ENCODE measurements at places on chromosomes 4 and X. TPM values are rescaled to one million over a fixed set of nuclear protein-coding genes. Genes with fewer than 3 reads are reported as not detected.

WDFY3 gene
- total RNA-seq, result 90.7 TPM

TCEAL3 gene
- 15.1 TPM for total RNA-seq

SEC31A gene
- total RNA-seq, result 229 TPM

SLITRK4 gene
- total RNA-seq, result 0.39 TPM

GAGE12H gene
- total RNA-seq, result not detected

AMTN gene
- not detected for total RNA-seq

PAK3 gene
- 8.5 TPM for total RNA-seq

SUPT20HL2 gene
- total RNA-seq, result not detected

ERAS gene
- total RNA-seq, result 0.25 TPM

CYTL1 gene
- total RNA-seq, result not detected

LRCH2 gene
- 0.44 TPM for total RNA-seq

ZRSR2 gene
- total RNA-seq, result 17.0 TPM

TMEM192 gene
- total RNA-seq, result 26.6 TPM

DNA sequence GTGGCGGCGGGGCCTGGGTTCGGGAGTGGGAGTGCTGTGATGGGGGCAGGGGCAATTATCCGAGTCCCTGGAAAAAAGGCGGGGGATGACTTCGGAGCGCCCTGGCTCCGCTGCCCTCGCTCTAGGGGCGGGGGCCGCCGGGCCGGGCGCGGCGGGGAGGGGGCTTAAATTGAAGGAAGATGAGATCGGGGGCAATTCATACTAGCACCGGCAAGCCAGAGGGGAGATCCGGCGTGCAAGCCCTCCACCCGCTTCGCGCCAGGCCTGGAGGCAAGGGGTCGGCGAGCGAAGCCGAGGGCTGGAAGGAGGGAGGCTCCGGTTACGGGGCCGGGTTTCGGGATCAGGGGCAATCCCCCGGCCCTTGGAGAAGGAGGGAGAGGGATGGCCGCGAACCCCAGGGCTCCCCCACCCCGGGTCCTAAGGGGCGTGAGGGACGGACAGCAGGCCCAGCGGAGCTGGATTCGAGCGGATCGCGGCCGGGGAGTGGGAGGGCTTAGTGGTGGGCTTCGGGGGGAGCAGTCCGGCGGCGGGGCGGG is 1.2 kb downstream of the BCORL1 start:
- no peak overlapping the region for H3K4me3 ChIP-seq
- peaks cover 10% of the 10 kb centered on the region for H3K4me1 ChIP-seq
- DNase-seq, result no peak
- no peak overlapping the region for H3K27ac ChIP-seq

DNA sequence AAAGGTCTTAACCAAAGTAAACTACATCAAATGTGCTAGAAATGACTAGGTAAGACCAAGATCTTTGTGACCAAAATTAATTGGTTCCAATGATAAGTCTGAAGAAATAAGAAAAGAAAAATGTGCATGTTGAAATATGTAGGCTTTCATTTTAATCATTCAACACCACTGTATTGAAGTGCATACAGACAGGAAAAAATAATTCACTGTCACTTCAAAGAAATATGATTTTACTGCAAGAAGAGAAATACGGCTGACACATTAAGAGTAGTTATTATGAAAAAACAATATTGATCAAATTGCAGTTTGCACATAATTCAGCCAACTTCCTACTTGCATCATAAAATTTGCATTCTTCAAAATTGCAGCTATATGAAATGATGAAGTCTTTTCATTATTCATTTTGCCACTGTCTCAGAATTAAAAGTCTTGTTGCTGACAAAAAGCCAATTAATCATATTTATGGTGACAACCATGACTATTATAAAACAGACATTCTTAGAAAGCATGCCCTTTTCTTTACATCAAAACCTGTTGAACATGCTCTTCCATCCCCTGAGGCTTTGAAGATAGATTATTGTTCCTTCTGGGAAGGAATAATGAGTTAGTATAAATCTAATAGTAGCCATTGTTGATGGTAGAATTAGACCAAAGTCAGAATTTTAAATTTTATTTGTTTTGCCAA is 405.9 kb upstream of the MAD2L1 start:
- H3K27ac ChIP-seq, result no peak overlapping the region
- no peaks in the 10 kb centered on the region for H3K27me3 ChIP-seq
- no peaks in the 10 kb centered on the region for H3K36me3 ChIP-seq
- DNase-seq, result no peak

- peak overlapping the region; percentile 53 for H3K4me3 ChIP-seq
- H3K27me3 ChIP-seq, result no peaks in the 10 kb centered on the region
- peak; percentile 66 for DNase-seq
- peaks cover 6% of the 10 kb centered on the region for H3K4me1 ChIP-seq
- H3K27ac ChIP-seq, result peak overlapping the region; percentile 49
Observed at GRCh38 chrX:153766098-153766817, 2.2 kb downstream of the PLXNB3 start.

GRCh38 chrX:13258052-13258444 is 61.8 kb downstream of the ATXN3L start:
- peaks cover 10% of the 10 kb centered on the region for H3K27me3 ChIP-seq
- H3K4me1 ChIP-seq, result no peaks in the 10 kb centered on the region
- H3K4me3 ChIP-seq, result no peak overlapping the region
- H3K27ac ChIP-seq, result no peak overlapping the region
- DNase-seq, result no peak
- peaks cover 4% of the 10 kb centered on the region for H3K36me3 ChIP-seq

DNA sequence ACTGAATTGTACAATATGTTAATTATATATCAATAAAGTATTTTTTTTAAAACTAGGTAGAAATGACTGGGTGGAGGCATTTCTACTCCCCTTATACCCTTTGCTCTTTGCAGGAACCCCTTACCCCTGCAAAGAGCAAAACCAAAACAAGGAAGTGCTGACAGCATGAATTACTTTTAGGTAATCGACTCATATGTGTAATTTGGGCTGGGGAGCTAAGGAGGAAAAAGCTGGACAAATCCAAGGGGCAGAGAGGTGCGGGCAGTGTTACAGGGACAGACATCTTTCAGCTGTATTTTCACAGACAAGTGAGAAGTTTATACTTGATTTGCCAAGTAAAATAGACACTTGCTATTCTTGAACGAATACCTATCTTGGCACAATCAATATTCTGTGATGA is 35.5 kb downstream of the MANBA start:
- H3K27ac ChIP-seq, result no peak overlapping the region
- DNase-seq, result no peak
- no peak overlapping the region for H3K4me3 ChIP-seq
- no peaks in the 10 kb centered on the region for H3K36me3 ChIP-seq
- no peaks in the 10 kb centered on the region for H3K27me3 ChIP-seq
- H3K4me1 ChIP-seq, result peaks cover 7% of the 10 kb centered on the region

DNA sequence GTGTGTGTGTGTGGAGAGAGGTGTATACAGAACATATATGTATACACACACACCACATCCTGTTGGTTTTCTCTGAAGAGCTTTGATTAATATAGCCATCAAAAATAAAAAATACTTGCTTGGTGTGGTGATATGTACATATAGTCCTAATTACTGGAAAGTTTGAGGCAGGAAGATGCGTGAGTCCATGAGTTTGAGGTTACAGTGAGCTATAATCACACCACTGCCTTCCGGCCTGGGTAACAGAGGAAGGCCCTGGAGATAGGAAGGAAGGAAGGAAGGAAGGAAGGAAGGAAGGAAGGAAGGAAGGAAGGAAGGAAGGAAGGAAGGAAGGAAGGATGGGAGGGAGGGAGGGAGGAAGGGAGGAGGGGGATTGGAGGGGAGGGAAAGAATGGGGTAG is 360.4 kb upstream of the CPEB2 start:
- H3K4me3 ChIP-seq, result no peak overlapping the region
- H3K27ac ChIP-seq, result peak overlapping the region; percentile 8
- DNase-seq, result no peak
- no peaks in the 10 kb centered on the region for H3K36me3 ChIP-seq
- H3K27me3 ChIP-seq, result no peaks in the 10 kb centered on the region

- H3K4me3 ChIP-seq, result no peak overlapping the region
- H3K27me3 ChIP-seq, result no peaks in the 10 kb centered on the region
- H3K36me3 ChIP-seq, result peaks cover 6% of the 10 kb centered on the region
- H3K4me1 ChIP-seq, result no peaks in the 10 kb centered on the region
Observed at GRCh38 chr4:5906191-5906590, 13.3 kb upstream of the CRMP1 start.

GRCh38 chr4:143273160-143273917 is 63.3 kb upstream of the GAB1 start:
- H3K36me3 ChIP-seq, result no peaks in the 10 kb centered on the region
- DNase-seq, result no peak
- H3K4me1 ChIP-seq, result no peaks in the 10 kb centered on the region
- H3K27ac ChIP-seq, result no peak overlapping the region
- no peaks in the 10 kb centered on the region for H3K27me3 ChIP-seq

GRCh38 chrX:153727123-153727931 is 2.7 kb downstream of the ABCD1 start:
- DNase-seq, result peak; percentile 81
- peak overlapping the region; percentile 81 for H3K27ac ChIP-seq
- H3K4me3 ChIP-seq, result peak overlapping the region; percentile 69
- H3K4me1 ChIP-seq, result peaks cover 30% of the 10 kb centered on the region
- H3K27me3 ChIP-seq, result no peaks in the 10 kb centered on the region
- peaks cover 18% of the 10 kb centered on the region for H3K36me3 ChIP-seq

DNA sequence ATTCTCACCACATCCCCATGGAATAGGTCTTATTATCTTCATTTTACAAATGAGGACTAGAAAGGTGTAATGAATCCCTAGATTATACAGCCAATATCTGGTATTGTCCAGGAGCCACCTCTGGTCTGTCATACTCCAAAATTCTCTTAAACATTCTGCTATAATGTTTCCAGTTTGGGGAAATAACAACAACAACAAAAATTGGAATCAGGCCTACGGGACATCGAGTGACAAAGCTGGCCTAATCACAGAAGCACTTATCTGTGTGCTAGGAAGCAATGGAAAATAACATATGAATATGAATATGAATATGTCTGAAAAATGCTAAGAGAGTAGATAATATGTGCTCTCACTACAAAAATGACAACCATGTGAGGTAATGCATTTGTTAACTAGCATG is 264.1 kb downstream of the GASK1B start:
- H3K4me3 ChIP-seq, result no peak overlapping the region
- DNase-seq, result no peak
- no peak overlapping the region for H3K27ac ChIP-seq
- H3K4me1 ChIP-seq, result no peaks in the 10 kb centered on the region
- H3K27me3 ChIP-seq, result no peaks in the 10 kb centered on the region
- H3K36me3 ChIP-seq, result no peaks in the 10 kb centered on the region

DNA sequence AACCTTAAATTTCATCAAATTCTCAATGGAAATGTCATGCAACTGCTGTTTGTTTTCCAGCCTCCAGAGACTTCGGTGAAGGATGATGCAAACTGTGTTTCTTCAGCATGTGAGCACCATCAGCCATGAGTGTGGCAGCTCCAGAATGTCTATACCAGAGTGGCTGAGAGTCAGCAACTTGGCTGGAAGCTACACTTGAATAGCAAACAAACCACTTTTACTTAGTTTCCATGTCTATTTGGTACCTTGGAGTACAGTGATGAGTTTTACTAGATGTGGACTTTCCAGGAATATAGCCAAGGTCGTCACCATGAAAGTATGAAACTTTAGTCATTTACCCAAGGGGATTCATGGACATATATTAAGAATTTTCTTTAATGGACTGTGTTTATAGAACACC is 4.3 kb upstream of the IL21 start:
- no peaks in the 10 kb centered on the region for H3K4me1 ChIP-seq
- H3K4me3 ChIP-seq, result no peak overlapping the region
- no peaks in the 10 kb centered on the region for H3K36me3 ChIP-seq
- no peak for DNase-seq
- no peak overlapping the region for H3K27ac ChIP-seq
- no peaks in the 10 kb centered on the region for H3K27me3 ChIP-seq

- DNase-seq, result no peak
- H3K4me1 ChIP-seq, result no peaks in the 10 kb centered on the region
- H3K36me3 ChIP-seq, result no peaks in the 10 kb centered on the region
- no peak overlapping the region for H3K4me3 ChIP-seq
- H3K27ac ChIP-seq, result no peak overlapping the region
- H3K27me3 ChIP-seq, result no peaks in the 10 kb centered on the region
Observed at GRCh38 chr4:100510551-100510950, 7.3 kb downstream of the EMCN start.

GRCh38 chr4:66852843-66853242 is 692.5 kb downstream of the CENPC start:
- no peaks in the 10 kb centered on the region for H3K4me1 ChIP-seq
- DNase-seq, result no peak
- no peak overlapping the region for H3K27ac ChIP-seq
- H3K27me3 ChIP-seq, result no peaks in the 10 kb centered on the region

DNA sequence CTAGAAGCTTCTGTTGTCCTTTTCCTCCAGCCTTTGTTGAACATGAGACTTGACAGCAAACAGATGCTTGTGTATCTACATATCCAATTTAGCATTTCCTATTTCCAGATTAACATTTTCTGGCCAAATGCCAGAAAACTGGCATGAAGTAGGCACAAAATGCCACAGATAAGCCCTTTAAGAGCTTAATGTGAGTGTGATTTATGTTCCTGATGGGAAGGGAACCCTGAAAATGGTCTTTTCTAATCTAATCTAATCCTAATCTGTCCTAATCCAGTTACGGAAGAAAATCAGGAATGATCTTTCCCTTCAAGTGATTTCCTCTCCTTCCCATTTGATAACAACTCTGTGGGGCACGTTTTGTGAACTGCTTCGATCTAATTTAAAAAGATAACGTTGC is 133.0 kb upstream of the C1QTNF7 start:
- no peaks in the 10 kb centered on the region for H3K36me3 ChIP-seq
- H3K27me3 ChIP-seq, result no peaks in the 10 kb centered on the region
- DNase-seq, result no peak

- no peaks in the 10 kb centered on the region for H3K4me1 ChIP-seq
- no peaks in the 10 kb centered on the region for H3K27me3 ChIP-seq
- DNase-seq, result no peak
Observed at GRCh38 chr4:18722748-18723191, 701.2 kb upstream of the LCORL start.

GRCh38 chr4:185383451-185383850 is 12.3 kb downstream of the LRP2BP start:
- H3K4me3 ChIP-seq, result no peak overlapping the region
- H3K36me3 ChIP-seq, result peaks cover 4% of the 10 kb centered on the region
- H3K27me3 ChIP-seq, result no peaks in the 10 kb centered on the region
- peaks cover 10% of the 10 kb centered on the region for H3K4me1 ChIP-seq

GRCh38 chrX:40169193-40170101 is 71.7 kb upstream of the BCOR start:
- H3K4me1 ChIP-seq, result no peaks in the 10 kb centered on the region
- no peak overlapping the region for H3K4me3 ChIP-seq
- peaks cover 40% of the 10 kb centered on the region for H3K27me3 ChIP-seq
- no peak overlapping the region for H3K27ac ChIP-seq
- H3K36me3 ChIP-seq, result peaks cover 4% of the 10 kb centered on the region

DNA sequence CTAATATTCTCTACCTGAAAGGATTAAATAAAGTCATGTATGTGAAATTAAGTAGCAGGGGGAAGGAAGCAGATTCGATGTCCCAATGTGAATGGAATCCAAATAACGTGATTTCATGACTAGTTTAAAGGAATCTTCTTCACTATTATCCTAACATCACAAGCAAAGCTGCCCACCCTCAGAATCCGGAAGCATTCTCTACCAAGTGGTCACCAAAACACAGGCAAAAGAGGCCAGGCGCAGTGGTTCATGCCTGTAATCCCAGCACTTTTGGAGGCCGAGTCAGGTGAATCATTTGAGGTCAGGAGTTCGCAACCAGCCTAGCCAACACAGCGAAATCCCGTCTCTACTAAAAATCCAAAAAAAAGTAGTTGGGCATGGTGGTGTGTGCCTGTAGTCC is 212.9 kb downstream of the LDB2 start:
- H3K36me3 ChIP-seq, result no peaks in the 10 kb centered on the region
- H3K4me3 ChIP-seq, result no peak overlapping the region
- DNase-seq, result no peak
- H3K4me1 ChIP-seq, result peaks cover 8% of the 10 kb centered on the region
- H3K27ac ChIP-seq, result no peak overlapping the region
- H3K27me3 ChIP-seq, result no peaks in the 10 kb centered on the region

Measured in MCF 10A (cell line).